ENCODE measurements at places on chromosomes 1 and 21. TPM values are rescaled to one million over a fixed set of nuclear protein-coding genes. Genes with fewer than 3 reads are reported as not detected.

TNNI3K gene
- 1.1 TPM for total RNA-seq

KCNA2 gene
- total RNA-seq, result not detected

RIMKLA gene
- total RNA-seq, result under 0.01 TPM

TCHHL1 gene
- total RNA-seq, result not detected
